ENCODE measurements at places on chromosomes 5 and 9.

DNA sequence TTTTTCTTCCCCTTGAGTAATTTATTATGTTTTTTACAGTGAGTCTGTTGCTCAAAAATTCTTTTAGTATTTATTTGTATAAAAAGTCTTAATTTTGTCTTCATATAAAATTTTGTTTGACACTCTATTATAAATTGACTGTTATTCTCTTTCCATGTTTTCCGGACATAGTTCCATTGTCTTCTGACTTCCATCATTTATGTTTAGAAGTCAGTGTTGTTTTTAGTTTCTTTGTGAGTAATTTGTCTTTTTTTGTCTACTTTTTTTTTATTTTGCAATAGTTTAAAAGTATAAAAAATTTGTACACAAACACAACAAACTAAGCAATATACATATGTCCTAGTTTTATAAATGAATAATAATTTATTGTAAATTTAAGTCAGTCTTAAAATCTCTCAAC, 25.7 kb upstream of the SPDL1 start:
- DNase-seq = no peak

DNA sequence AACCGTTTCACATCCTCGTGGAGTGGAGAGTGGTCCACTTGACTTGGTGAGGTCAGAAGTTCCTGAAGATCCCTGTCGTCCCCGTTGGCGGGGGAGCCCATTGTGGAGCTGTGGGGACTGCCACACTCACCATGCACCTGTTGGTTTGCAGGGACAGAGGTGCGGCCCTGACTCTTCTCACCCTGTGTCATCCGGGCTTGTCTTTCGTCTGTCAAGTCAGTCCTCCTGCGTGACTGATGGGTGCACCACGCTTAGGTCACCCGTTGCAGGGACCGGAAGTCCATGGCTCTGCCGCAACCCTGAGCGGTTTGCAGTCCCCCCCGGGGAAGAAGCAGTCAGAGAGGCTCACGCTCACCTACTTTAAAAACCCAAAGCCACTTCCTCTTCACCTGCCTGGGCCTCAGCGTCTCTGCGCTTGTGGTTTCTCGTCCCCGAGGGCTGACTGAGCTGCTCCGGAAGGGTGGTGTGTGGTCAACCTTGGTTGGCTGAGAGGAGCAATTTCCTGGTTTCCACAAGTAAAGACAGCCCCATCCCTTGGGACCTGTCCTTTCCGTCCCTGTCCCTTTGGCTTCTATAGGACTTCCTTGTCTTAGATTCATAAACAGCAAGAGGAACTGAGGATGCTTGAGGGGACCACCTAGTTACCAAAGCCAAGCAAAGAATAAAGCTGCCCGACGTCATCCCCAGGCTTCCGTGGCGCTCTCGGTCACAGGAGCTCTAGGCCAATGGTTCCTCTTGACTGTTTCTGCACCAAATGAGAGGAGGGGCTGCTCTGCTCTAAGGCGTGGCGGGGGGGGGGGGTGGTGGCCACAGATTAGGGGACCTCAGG, 53.2 kb downstream of the USP20 start:
- peak; percentile 90 for DNase-seq

DNA sequence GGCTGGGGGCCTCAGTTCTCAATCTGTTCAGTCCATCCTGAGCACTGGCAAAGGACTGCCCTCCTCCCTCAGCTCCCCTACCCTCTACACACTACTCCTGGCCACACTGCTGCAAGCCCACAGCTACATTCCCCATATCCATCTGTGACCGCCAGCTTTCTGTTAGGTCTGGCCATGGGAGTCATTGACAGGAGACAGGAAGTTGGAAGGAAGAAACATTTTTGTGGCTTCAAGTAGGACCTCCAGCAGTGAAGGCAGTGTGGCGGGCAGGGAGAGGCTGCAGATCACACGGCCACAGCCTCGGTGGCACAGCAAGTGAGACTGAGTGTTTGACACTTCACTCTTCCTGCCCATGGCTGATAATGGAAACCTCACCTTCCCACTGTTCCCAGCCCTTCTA, 55.9 kb downstream of the SECISBP2 start:
- no peak for DNase-seq

DNA sequence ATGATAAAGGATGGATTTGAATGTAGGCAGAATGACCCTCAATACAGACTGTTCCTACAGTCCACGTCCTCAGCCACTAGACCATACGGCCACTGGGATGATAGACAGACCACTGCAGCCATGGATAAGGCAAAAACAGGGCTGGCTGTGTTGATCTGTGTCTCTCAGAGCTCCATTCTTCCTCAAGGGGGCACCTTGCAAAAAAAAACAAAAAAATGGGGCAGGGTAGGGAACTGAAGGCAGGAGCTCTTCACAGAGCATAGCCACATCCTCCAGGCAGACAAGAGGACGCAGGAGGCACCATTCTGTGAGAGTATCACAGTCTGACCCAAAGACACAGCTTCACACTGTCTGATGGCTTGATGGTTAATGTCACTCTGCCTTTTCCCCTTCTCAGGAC, 61.2 kb upstream of the GABRP start:
- DNase-seq = no peak

- DNase-seq = no peak
Measured at GRCh38 chr9:95505717-95506427, 10.9 kb downstream of the PTCH1 start.

GRCh38 chr9:86241216-86241615, 18.2 kb downstream of the C9orf153 start:
- DNase-seq = no peak

GRCh38 chr5:159467666-159468065, 137.4 kb upstream of the IL12B start:
- DNase-seq = no peak

- DNase-seq = no peak
Measured at GRCh38 chr9:113183956-113184488, 33.2 kb downstream of the SLC31A2 start.

DNA sequence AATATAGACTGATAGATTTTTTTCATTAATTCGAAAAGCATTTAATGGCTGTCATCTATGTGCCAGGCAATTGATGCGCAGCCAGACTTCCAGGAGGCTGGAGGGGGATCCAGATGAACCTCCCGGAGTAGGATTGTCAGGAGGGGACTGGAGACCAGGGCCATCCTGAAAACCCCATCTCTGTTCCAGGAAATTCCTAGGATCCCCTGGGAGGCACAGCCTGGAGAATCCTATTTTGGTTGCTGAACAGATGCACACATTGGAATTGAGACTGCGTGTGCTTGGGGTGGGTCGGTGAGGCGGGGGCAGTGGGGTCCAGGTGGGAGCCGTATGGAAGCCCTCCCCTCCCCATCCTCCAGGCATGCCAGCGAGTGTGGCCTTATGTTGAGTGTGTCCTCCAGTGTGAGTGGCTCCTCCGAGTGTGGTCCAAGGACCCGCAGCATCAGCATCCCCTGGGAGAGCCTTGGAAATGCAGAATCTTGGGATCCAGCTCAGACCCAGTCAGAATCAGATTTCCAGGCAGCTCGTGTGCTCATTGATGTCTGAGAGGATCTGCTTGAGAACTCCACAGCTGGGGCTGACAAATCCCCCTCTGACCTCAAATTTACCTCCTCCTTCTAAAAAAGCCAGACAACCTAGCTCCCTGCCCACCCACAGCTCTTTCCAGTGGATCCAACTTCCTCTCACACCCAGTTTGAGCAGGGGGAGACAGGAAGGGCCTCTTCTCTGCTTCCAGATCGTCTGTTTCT, 38.7 kb downstream of the ROPN1L start:
- DNase-seq = no peak

DNA sequence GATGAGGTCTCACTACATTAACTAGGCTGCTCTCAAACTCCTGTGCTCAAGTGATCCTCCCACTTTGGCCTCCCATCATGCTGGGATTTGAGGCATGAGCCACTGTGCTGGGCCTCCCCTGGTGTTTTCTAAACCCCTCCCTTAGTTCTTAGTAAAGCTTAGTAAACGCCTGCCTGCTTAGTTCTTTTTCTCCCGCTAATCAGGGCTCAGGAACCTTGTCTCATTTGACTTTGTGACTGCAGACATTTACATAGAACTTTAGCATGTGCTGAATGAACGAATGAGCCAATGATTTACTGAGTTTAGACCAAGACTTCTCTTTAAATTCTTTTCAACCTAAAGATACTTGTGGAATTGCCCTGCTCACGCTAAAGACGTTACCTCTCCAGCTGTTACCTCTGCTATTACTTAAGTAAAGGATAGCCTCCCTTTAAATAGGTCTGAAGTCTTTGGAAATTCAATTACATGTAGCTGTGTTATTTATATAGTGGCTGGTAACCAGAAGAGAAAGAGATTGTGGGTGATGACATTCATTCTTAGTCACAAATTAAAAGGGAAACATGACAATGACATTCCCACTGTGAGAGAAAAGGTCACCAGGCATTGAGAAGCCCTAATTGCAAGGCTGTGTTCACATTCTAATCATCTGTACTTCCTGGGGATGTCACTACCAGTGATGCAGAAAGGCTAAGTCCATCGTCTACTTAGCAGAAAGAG, 18.6 kb upstream of the SUSD1 start:
- DNase-seq = no peak

DNA sequence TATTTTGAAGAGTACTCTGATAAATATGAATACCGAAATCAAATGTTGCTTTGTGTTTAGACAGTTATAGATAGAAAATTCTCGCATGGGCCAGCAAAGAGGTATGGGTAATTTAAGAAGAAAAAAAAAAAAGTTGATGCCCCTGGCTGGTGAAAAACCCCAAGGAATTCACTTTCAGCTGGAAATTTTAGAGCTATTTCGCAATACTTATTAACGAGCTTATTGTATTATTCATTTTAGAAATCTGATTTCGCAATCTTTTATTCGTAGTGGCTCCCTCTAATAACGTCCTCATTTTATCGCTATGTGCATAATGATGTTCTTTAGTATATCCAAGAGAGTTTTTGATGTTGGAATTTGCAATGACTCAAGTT, 18.5 kb upstream of the FER start:
- DNase-seq = no peak

- DNase-seq = peak; percentile 75
Measured at GRCh38 chr9:115013998-115014397, 83.6 kb upstream of the TNFSF8 start.
